ENCODE measurements at places on chromosomes 4 and X.

DNA sequence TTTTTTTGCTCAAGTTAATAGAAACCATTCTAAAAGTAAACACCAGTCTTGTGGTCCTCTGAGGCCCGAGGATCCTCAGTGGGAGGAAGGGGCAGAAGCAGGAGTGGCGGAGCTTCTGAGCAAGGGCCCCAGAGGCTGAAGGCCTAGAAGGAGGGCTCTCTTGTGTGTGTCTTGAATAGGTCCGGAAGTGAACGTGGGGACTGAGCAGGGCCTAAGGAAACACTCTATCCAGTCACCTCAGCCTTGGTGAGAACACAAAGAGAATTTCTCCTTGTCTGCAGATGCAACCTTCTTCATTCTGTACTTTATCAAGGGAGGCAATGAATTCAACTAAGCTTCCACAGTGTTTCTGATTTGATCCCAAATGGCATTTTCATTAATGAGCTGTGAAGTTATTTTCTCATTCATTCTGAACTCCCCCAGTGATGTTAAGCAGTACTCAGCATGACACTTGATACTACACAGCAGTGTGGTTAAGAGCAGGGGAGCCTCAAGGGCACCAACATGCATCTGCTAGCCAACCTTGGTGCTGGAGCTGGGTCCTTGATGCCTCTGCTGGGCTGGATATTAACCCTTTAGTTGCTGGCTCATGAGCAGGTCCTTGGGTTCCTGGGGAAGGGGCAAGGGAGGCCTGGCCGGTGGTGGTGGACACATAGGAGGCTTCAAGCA, 64.7 kb downstream of the RBM47 start:
- DNase-seq, result no peak

- no peak for DNase-seq
Measured at GRCh38 chr4:27278615-27279375, 418.2 kb downstream of the STIM2 start.

DNA sequence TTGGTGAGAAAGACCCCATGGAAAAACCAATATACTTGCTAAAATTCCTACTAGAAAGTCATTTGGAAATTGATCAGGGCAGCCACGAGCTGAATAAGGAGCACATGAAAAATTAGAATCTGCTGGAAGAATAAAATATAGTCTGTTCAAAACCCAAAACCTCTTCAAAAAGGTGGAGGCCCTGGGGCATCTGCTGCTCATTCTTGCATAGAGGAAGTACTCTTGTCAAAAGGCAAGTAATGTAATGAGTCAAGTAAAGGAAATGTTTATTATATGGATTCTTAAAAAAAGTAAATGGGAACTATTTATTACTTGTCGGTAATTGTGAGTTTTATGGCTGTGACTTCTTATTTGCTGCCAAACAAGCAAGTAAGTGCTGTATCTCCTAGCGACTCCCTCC, 109.5 kb downstream of the GK start:
- DNase-seq, result no peak

DNA sequence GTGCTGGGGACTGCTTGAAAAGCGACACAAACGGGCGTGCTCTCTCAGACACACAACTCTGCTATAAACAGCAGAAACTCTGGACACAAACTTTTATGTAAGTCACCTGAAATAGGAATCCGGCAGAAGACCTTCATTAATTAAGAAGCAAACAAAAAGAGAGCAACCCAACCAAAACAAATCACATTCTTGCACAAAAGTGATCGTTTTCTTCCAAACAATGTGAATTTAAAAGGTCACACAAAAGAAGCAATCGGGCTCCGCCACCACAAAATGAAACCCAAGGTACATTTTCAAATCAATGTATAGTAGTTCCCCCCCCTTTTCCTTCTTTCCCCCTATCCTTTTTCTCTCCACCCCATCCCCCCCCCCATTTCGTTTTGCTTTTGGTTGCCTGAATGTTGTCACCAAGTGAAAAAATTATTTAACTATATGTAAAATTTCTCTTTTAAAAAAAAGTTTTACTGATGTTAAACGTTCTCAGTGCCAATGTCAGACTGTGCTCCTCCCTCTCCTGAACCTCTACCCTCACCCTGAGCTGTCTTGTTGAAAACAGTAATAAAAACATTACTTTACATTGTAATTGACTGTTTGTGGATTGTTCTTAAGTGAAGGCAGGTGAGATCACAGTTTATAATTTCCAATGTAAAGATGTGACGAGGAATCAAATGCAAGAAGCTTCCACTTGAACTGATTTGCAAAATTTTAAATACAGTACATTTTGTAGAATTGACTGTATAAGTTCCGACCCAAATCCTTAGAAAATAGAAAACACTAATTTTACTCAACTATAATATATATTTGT, 2.4 kb downstream of the MAB21L2 start:
- DNase-seq, result no peak

GRCh38 chr4:18242919-18243693, 221.6 kb upstream of the LCORL start:
- no peak for DNase-seq

DNA sequence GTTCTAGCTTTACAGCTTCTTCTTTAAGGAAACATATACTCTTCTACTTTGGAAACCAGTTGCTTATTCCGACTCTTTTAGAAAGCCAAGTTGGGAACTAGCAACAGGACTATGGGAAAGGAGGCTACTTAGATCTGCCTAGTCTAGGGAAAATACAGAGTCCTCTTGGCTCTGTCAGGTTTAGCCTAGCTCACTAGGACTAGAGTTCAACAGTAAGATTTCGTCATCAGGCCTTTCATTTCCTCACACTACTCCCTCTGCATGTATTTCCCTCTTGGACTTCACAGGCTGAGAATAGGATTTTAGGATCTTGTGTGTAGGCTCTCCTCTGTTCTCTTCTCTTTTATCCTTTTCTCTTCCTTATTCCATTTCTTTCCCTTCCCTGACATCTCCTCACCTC, 409.8 kb downstream of the AR start:
- DNase-seq, result no peak

DNA sequence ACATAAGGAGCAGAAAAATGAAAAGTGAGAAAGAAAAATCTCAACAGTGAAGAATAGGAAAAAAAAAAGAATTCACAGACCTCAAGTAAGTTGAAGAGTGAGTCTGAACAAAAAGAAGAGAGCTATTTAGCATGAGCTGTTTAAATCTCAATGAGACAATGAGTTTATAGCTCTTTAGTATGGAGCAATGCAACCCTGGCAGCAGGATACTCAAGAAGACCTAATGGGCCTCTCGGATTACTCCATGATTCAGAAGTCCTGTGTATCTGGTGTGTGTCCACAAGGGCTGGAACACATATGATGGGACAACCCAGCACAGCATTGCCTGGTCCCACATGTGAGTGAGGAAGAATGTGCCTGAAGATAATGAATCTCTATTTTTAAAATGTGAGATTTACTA, 563.1 kb upstream of the INTU start:
- DNase-seq, result no peak

DNA sequence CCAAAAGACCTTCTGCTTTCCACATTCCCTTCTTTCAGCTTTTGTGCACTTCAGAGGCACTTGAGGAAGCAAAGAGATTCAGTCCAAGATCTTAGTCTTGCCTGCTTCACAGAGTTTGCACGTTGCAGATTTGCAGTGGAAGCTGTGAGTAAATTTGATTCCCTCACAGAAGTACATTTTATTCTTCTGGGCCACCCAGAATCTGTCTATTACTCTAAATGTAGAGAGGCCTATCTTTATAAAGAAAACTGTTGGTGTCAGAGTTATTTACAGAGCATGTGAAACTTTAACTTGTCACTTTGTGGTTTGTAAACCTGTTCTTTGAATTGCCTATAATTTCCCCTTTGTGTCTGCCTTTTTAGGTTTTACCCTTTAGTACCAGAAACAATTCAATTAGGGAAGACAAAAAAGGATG, 15.5 kb downstream of the SPRY1 start:
- no peak for DNase-seq

- DNase-seq, result no peak
Measured at GRCh38 chr4:11632483-11632882, 203.8 kb upstream of the HS3ST1 start.

- no peak for DNase-seq
Measured at GRCh38 chr4:151356510-151356909, 31.1 kb upstream of the SH3D19 start.

DNA sequence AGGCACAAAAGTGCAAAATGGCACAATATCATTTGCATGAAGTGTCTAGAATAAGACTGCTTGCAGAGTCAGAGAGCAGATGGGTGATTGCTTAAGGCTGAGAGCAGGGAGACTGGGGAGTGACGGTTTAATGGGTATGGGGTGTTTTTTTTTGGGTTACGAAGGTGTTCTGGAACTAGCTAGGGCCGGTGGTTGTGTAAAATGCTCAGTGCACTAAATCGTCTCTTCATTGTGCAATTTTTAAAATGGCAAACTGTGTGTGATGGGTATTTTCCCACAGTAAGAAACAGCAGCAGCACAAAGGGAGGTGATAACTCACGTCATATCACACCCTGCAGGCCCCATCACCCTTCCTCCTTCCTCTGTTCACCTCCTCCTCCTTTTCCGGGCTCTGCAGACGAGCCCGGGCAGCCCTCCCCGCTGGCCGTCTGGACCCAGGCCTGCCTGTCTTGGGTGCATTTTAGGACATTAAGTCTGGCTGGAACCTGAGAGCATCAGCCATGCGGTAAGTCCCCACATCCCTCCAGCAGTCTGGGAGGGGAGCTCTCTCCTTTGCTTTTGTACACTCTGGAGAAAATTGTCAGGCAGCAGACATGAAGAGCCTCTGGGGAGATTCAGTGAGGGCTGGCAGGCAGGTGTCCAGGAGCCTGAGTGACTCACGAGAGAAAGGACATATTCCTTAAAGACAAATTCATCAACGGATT, 42.7 kb downstream of the ASMT start:
- DNase-seq, result no peak

GRCh38 chr4:131348263-131348662, 1800.8 kb upstream of the PCDH10 start:
- DNase-seq, result no peak

- no peak for DNase-seq
Measured at GRCh38 chr4:83096397-83096796, 18.1 kb downstream of the PLAC8 start.

GRCh38 chr4:26346203-26346620, 25.4 kb downstream of the RBPJ start:
- no peak for DNase-seq

DNA sequence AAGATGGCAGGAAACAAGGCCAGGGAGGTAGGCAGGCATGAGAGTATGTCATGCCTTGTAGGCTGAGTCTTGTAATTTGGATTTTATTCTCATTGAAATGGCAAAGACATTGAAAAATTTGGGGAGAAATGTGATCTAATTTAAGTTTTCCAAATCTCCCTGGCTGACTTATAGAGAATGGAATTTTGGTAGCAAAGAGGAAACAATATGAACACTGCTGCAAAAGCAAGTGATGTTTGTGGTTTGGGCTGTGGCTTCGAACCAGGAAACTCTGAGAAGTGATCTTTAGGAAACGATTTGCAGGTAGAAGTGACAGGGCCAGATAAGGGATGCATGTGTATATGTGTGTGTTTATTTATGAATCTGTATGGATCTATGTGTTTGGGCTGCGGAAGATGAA, 35.6 kb downstream of the ARSJ start:
- no peak for DNase-seq

Data from activated CD4-positive, alpha-beta T cell treated with anti-CD3 and anti-CD28 coated beads, Interleukin-2, amount 50 U/mL, for 24 hours (primary cell).